ENCODE measurements at places on chromosomes 3 and 15.

DNA sequence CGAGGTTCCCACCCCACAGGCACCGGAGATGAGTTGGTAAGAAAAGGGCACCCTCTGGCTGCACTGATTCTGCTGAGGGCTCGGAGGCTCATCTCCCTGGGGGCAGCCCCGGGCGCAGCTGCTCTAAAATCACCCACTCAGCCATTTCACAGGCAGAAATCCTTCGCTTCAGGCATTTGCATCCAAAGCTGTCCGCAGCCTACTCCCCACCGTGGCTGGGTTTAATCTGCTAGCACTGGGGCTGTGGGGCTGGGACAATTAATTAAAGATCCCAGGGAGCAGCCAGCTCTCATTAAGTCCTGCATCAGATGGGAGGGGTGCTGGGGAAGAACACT lies 104.3 kb upstream of the PRR20G start:
- no peak for DNase-seq

DNA sequence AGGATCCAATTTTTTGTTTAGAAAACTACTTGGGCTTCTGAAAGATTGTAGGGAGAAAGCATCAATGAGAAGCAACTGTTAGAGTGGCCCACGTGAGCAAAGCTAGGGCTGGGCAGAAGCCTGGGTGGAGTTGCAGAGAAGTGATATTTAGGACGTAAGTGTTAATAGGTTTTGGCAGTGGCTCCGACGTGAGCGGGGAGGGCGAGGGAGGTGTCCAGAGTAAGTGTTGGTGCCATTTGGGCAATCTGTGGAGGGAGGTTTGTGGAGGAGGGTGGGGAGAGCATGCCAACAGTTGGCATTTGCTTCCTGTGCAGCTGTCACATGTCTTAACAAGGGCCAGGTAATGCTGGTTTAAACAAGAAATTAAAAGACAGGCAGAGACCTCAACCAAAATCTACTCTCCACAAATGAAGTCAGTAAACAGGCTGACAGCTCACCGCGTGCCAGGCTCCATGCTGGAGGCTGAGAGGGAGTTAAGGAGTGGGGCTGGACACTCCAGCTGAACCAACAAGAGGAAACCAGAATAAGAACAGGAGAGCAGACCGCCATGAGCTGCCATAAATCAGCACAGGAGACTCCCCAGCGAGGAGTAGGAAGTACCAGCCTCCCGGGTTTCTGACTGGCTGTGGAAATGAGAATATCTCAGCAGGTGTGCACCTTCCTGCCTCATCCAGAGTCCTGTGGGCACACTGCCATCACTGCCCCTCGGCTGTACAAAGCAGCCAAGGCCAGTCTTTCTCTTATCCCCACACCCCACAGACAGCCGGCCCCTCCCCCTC lies 232.6 kb downstream of the ABHD5 start:
- no peak for DNase-seq

- DNase-seq, result no peak
These were observed 26.4 kb downstream of the STOML1 start for GRCh38 chr15:73965758-73966113.

- no peak for DNase-seq
These were observed 48.8 kb upstream of the TMCO5A start for GRCh38 chr15:37885651-37886050.

- no peak for DNase-seq
These were observed 413.5 kb upstream of the THBS1 start for GRCh38 chr15:39167164-39168058.

DNA sequence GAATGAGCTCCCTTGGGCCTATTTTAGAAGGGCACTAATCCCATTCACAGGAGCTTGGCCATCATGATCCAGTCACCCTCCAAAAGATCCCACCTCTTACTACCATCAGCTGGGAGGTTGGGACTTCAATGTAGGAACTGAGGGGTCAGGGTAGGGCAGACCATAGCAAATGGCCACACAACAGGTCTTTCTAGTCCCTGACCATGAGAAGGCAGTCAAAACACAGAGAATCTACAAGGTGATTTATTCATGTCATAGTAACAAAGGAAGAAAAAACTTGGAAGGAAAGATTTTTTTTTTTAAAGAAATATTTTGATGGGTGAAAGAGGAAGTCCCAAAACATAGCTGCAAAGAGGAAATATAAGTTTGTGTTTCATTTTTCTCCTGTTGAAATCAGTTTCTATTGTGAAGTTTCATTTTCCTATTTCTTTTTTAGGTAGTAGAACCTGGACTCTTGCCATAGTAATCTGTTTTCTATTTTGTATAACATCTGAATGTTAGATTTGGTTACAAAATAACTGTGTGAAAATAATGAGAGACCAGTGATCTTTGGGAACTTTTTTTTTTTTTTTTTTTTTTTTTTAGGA lies 23.5 kb upstream of the TNFSF10 start:
- DNase-seq, result no peak

All from activated CD4-positive, alpha-beta T cell treated with anti-CD3 and anti-CD28 coated beads for 1 hour (primary cell).